ENCODE measurements at places on chromosomes 2 and 18.

DNA sequence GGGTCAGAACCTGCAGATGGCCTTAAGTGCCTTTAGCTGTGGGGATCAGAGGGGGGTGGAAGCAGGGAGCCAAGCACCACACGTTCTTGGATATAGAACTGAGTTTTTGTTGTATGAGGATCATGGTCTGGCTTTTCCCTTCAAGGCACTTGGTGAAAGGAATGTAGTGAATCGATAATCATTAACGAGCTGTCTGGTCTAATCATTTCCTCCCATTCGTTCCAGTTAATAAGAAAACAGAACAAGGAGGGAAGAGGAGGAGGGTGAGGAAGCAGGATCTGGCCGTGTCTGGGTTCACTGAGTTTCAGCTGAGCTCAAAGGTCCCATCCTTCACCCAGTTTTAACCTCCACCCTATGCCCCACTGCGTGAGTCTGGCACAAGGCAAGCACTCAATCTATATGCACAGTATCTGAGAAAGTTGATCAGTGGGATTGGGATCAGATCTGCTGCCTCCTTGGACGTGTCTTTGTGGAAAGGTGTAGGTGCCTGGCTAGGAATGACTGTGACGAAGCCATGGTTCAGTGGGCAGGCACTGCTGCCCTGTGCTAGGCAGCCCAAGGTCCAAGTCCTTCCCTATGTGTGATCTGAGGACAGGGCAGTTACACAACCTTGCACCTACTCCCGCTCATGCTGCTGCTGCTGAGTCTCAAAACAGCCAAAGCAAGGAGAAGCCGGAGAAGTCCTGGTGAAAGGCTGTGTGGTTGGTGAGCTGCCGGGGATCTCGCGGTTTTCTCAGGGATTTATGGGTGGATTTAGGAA, 54.8 kb downstream of the GALNT14 start:
- H3K36me3 ChIP-seq, result peaks cover 4% of the 10 kb centered on the region
- no peak overlapping the region for H3K4me3 ChIP-seq
- H3K27me3 ChIP-seq, result no peaks in the 10 kb centered on the region
- H3K4me1 ChIP-seq, result no peaks in the 10 kb centered on the region
- no peak for DNase-seq
- no peak overlapping the region for H3K27ac ChIP-seq

GRCh38 chr2:185221-185620, 78.6 kb downstream of the SH3YL1 start:
- no peak overlapping the region for H3K4me3 ChIP-seq
- no peaks in the 10 kb centered on the region for H3K36me3 ChIP-seq
- no peak overlapping the region for H3K27ac ChIP-seq
- H3K4me1 ChIP-seq, result no peaks in the 10 kb centered on the region
- no peaks in the 10 kb centered on the region for H3K27me3 ChIP-seq
- no peak for DNase-seq

DNA sequence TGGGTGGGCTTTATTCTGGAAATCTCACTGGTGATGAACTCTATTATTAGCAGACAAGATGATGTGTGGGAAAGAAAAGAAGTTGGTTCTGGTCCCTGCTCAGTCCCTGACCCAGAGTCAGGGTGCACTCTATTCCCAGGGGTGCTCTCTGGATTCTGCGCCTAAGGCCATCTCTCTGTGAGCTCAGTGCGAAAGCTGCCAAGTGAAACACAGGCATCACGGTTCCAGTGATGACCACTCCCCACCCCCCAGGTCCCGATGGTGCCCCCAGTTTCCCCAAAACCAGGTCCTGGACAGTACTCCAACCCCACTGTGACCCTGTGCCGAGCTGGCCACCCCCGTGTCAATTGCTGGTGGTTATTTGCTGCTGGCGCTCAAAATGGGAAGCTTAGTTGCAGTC, 30.1 kb downstream of the RHOB start:
- H3K27ac ChIP-seq, result no peak overlapping the region
- no peaks in the 10 kb centered on the region for H3K4me1 ChIP-seq
- no peaks in the 10 kb centered on the region for H3K36me3 ChIP-seq

- H3K36me3 ChIP-seq, result no peaks in the 10 kb centered on the region
- no peaks in the 10 kb centered on the region for H3K4me1 ChIP-seq
- no peak for DNase-seq
Observed at GRCh38 chr2:3644246-3644525, 13.8 kb upstream of the ALLC start.

DNA sequence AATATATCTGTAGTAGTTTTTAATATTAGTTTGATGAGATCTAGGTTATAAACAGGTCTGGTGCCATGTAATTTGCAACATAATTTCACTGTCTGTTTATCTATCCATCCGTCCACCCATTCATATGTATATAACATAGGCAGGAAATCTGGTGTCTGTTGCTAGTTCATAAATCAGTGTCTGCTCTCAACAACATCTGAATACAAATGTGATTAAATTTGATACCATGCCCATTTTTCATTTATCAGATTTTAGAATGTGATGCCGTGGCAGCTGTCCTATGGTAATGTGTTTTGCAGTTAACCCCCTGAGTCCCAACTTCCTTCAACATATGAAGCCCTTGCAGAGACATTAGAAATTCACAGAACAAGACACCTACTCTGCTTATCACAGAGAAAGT, 228.4 kb downstream of the CMPK2 start:
- no peaks in the 10 kb centered on the region for H3K4me1 ChIP-seq
- H3K36me3 ChIP-seq, result no peaks in the 10 kb centered on the region
- H3K4me3 ChIP-seq, result no peak overlapping the region
- no peaks in the 10 kb centered on the region for H3K27me3 ChIP-seq
- no peak for DNase-seq

All from common myeloid progenitor, CD34-positive (primary cell).